Stimulated activated CD8-positive, alpha-beta memory T cell treated with anti-CD3 and anti-CD28 coated beads, Interleukin-7, amount 100 ng/mL, for 1 hour (primary cell): ENCODE measurements at places on chromosomes 4 and X.

DNA sequence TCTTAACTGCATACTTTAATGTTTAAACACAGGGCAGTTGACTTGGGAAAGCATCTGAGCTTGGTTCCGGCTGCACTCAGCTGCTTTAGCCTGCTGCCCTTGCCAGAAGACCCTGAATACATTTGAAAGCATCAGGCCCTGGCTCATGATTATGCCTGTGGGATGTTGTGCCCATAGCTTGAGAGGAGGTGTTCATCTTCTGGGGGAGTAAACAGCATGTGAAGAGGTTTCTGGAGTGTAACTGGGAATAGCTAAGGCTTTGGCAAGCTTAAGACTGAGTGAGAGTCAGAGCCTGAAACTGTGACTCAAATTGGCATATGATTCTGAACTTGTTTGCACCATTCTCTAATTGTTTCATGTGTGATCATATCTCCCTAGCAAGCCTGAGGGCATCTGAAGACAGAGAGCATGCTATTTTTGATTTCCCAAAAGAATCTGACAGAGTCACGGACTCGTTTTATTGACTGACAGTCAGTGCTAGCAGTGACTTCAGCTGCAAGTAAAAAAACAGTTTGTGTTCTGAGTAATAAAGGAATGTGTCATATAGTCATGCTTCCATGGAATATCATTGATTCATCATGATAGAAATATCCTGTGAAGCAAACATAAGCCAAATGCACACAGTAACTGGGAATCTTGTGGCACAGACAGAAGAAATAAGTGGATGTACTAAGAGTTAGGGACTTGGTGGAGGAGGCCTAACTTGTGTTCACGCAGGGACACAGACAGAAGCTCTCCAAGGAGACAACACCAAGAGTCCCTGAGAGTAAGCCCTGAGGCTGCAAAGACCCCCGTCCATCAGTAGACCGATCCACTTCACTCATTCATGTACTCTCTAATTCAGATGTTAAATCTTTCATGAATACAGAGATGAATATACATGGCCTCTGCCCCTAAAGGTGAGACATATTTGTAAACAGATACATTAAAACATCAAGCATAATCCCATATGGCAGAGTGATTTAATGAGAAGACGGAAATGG, 100.7 kb downstream of the SYNPO2 start:
- no peak for DNase-seq

DNA sequence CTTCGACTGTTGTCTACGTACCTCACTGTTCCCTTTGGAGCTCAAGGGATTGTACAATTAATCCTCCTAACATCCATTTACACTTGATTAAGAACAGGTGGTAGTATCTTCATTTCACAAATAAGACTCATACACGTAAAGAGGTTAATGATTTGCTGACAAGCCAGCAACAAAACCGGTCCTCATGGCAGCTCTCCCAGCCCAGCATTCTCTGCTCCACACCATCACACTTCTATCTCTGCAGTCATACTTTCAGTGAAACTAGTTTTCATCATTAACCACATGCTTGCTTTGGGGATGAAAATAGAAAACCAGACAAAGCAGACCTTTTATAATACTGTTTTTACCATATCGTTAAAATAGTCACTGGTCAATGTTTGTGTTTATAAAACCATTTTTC, 28.7 kb upstream of the CASK start:
- no peak for DNase-seq

GRCh38 chr4:65834707-65835106, 164.4 kb upstream of the EPHA5 start:
- no peak for DNase-seq

DNA sequence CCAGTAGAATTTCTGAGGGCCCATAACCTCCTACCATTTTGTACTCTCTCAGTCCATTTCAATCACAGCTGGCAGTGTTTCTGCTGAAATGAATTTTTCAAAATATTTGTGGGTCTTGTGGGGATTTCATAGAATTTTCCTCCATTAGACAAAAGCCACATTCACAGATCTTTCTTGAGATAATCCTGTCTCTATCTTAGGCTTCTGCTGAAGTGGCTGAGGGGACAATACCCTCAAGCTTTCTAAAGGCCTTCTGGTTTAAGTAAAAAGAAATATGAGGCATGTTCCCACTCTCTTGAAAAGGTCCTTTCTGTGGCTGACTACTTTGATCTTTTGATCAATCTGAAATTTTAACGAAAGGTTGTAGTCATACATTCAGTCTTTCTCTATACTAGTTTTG, 1930.0 kb upstream of the AGA start:
- no peak for DNase-seq

DNA sequence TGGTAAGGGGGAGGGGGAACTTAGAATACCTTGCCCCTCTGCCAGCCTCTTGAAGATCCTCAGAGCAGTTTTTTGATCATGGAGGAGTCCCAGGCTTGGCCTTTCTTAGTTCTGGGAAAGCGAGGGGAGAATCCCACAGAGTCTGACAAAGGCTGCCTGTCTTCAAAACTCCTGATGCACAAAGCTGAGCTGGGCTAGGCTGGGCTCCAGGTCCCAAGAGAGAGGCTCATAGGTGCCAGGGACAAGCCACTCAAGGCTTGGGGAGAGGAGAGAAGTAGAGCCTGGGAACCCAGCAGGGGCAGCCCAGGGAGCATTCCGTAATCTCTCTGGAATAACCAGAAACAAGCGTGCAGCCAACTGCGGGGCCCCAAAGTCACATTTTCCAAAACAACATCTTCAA, 37.0 kb upstream of the MTM1 start:
- no peak for DNase-seq
